ENCODE measurements at places on chromosomes 5 and 9. TPM values are rescaled to one million over a fixed set of nuclear protein-coding genes. Genes with fewer than 3 reads are reported as not detected.

Gene PRSS3
- total RNA-seq, result not detected

DNA sequence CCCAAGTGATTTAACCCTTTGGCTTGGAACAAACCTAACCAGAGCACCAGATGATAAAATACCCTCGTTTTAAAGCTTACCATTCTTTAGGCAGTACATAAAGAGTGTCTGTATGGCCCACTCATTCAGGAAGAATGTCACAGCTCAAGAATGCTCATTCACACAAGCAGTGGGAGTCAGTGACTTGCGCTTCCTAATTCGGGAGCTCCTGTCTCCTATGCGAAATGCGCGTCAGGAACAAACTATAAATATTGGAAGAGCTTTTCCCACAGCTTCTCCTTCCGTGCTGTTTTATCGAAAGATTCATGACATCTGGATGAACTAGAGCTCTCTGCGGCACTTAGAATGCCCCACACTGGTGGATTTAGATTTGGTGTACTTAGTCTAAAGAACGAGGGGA lies 66.6 kb downstream of the NTRK2 start:
- no peaks in the 10 kb centered on the region for H3K36me3 ChIP-seq
- no peak for DNase-seq
- no peaks in the 10 kb centered on the region for H3K4me1 ChIP-seq
- no peak overlapping the region for H3K4me3 ChIP-seq
- no peak overlapping the region for H3K27ac ChIP-seq

- H3K36me3 ChIP-seq, result peaks cover 2% of the 10 kb centered on the region
- H3K27me3 ChIP-seq, result no peaks in the 10 kb centered on the region
- DNase-seq, result no peak
- no peaks in the 10 kb centered on the region for H3K4me1 ChIP-seq
- H3K4me3 ChIP-seq, result no peak overlapping the region
- no peak overlapping the region for H3K27ac ChIP-seq
These were observed 15.7 kb downstream of the FAM151B start for GRCh38 chr5:80503641-80504040.

- peak; percentile 44 for DNase-seq
- H3K27ac ChIP-seq, result no peak overlapping the region
- peaks cover 25% of the 10 kb centered on the region for H3K4me1 ChIP-seq
- H3K27me3 ChIP-seq, result no peaks in the 10 kb centered on the region
- H3K4me3 ChIP-seq, result no peak overlapping the region
These were observed 116.4 kb downstream of the RXRA start for GRCh38 chr9:134442486-134443173.

Gene GPX3
- 3.3 TPM for total RNA-seq

Gene LECT2
- total RNA-seq, result not detected

Gene FOXD4L3
- total RNA-seq, result 0.86 TPM

DNA sequence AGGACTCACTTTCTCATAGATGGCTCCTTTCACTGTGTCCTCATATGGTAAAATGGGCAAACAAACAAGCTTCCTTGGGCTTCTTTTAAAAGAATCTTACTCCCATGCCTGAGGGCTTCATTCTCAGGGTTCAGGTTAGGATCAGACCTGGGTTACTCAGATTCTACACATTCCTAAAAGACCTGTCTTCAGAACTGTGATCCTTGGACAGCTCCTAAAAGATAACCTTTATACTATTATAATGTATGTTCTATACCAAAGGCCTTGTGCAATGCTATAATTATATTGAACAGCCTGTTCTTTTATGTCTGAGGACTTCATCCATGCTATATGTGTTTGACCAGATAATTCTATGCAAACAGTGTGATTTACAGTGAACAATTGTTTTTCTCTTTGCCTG lies 264.4 kb upstream of the CDH10 start:
- H3K36me3 ChIP-seq, result no peaks in the 10 kb centered on the region
- H3K27me3 ChIP-seq, result no peaks in the 10 kb centered on the region
- H3K27ac ChIP-seq, result no peak overlapping the region
- no peaks in the 10 kb centered on the region for H3K4me1 ChIP-seq
- DNase-seq, result no peak
- no peak overlapping the region for H3K4me3 ChIP-seq

DNA sequence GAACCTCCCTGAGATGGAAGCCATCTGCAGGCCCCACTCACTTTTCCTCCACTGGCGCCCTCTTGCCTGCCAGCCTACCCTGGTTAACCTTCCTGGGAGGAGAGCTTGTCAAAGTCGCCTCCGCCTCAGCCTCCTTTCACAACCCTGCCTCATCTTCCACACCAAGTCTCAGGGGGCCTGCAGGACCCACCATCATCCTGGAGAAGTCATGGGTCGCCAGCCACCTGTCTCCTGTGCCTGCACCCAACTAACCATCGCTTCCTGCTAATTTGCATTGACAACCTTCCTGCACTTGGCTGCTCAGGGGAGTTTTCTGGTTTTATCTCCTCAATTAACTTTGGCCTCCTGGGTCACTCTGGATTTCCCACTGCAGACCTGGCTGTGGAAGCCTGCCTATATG lies 52.8 kb upstream of the GRHPR start:
- no peak overlapping the region for H3K4me3 ChIP-seq
- H3K36me3 ChIP-seq, result no peaks in the 10 kb centered on the region
- H3K27me3 ChIP-seq, result no peaks in the 10 kb centered on the region
- no peak overlapping the region for H3K27ac ChIP-seq

- DNase-seq, result no peak
- H3K36me3 ChIP-seq, result no peaks in the 10 kb centered on the region
- H3K27ac ChIP-seq, result no peak overlapping the region
- H3K4me1 ChIP-seq, result no peaks in the 10 kb centered on the region
- peaks cover 22% of the 10 kb centered on the region for H3K27me3 ChIP-seq
- H3K4me3 ChIP-seq, result no peak overlapping the region
These were observed 23.2 kb downstream of the BARX1 start for GRCh38 chr9:93931905-93932304.

Gene CARD9
- 8.8 TPM for total RNA-seq

DNA sequence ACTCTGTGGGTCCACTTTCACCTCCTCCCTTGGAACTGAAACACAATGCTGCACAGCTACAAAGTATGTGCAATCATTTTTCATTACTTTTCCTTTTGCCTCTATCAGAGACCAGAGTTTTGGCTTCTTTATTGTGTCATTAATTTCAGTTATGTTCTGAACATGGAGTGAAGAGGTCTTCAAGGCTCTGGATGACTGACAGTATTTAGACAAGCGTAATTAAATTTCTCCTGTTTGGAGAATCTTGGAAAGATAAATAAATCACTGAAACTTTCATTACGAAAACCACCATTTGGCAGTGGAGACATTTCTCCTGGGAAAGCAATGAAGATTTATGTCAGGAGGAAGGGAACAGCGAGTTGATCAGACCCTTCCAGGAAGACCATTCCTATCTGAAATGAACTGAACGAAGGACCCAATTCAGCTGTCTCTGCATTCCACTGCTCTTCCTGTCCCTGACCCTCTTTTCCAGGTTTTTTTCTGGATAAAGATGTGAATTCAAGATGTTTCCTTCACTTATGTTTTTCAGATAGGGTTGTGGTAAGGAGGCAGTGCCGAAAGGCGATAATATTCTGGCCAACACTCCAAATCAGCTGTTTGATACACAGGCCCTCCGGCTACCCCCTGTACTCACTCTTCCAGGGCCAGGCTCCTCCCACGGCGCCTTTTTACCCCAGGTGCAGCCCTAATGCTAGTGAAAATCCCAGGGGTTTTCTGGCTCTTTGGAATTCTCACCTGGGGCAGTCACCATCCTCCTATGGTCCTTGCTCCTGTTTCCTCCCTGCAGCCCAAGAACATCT lies 77.2 kb upstream of the OSMR start:
- no peak for DNase-seq
- no peaks in the 10 kb centered on the region for H3K36me3 ChIP-seq
- H3K27ac ChIP-seq, result no peak overlapping the region
- H3K4me3 ChIP-seq, result no peak overlapping the region

Gene RNF14
- 50.5 TPM for total RNA-seq

Gene ANKRD33B
- 3.5 TPM for total RNA-seq

- no peak overlapping the region for H3K27ac ChIP-seq
- no peaks in the 10 kb centered on the region for H3K27me3 ChIP-seq
- no peak overlapping the region for H3K4me3 ChIP-seq
- no peak for DNase-seq
- H3K4me1 ChIP-seq, result peaks cover 31% of the 10 kb centered on the region
These were observed 60.7 kb downstream of the MED27 start for GRCh38 chr9:132018957-132019405.

DNA sequence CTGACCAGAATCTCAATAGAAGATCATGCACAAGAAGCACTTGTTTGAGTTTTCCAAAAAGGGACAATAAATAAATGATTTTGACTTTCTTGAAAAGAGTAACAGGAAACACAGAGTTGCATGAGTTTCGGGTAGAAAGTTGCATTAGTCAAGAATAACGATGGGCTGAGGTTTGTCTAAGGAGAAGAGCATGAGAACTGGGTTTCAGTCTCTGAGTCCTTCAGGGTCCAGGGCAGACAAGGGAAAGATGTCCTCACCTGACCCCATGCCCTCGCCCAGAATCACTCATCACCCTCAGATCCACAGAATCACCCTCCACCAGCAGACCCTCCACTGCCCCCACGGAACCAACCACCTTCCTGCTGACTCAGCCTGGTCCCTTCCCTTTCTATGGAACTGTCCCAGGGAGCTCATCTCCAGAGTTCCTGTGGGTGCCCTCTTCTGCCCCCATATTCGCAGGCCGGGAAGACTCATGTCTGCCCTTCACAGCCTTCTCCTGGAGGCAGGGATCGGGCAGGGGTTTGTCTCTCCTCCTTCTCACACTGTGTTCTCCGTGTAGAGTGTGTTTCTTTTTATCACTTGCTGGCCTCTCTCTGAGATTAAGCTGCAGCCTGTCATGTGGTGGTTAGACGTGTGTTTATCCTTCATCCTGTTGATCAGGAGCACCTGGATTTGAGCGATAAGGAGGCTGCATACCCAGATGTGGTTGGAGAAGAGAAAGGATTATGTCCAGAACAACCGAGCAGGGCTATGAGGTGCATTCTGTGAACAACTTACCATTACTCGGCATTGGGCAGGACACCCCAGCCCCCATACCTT lies 442.6 kb downstream of the MAT2B start:
- H3K4me1 ChIP-seq, result no peaks in the 10 kb centered on the region
- no peaks in the 10 kb centered on the region for H3K36me3 ChIP-seq
- H3K27ac ChIP-seq, result no peak overlapping the region
- no peak overlapping the region for H3K4me3 ChIP-seq
- DNase-seq, result no peak
- peaks cover 4% of the 10 kb centered on the region for H3K27me3 ChIP-seq

- no peaks in the 10 kb centered on the region for H3K27me3 ChIP-seq
- no peak overlapping the region for H3K27ac ChIP-seq
- no peak for DNase-seq
- H3K4me1 ChIP-seq, result no peaks in the 10 kb centered on the region
- H3K4me3 ChIP-seq, result no peak overlapping the region
These were observed 13.3 kb upstream of the PITX1 start for GRCh38 chr5:135047347-135047695.

GRCh38 chr5:39083968-39084367 lies 9.8 kb upstream of the RICTOR start:
- H3K4me1 ChIP-seq, result no peaks in the 10 kb centered on the region
- no peaks in the 10 kb centered on the region for H3K36me3 ChIP-seq
- no peak for DNase-seq
- H3K4me3 ChIP-seq, result no peak overlapping the region
- no peaks in the 10 kb centered on the region for H3K27me3 ChIP-seq

Gene ANGPTL2
- 21.3 TPM for total RNA-seq

GRCh38 chr9:127422133-127422782 lies 1.9 kb upstream of the ZNF79 start:
- H3K27me3 ChIP-seq, result no peaks in the 10 kb centered on the region
- peaks cover 13% of the 10 kb centered on the region for H3K4me1 ChIP-seq
- no peaks in the 10 kb centered on the region for H3K36me3 ChIP-seq
- no peak for DNase-seq
- H3K4me3 ChIP-seq, result no peak overlapping the region

GRCh38 chr5:110106750-110107149 lies 417.0 kb downstream of the MAN2A1 start:
- no peak overlapping the region for H3K27ac ChIP-seq
- no peak for DNase-seq
- H3K4me3 ChIP-seq, result no peak overlapping the region

Measured in SJCRH30 (cell line).